Lower leg skin (tissue), 4 donors: ENCODE measurements at places on chromosomes 4 and X.

DNA sequence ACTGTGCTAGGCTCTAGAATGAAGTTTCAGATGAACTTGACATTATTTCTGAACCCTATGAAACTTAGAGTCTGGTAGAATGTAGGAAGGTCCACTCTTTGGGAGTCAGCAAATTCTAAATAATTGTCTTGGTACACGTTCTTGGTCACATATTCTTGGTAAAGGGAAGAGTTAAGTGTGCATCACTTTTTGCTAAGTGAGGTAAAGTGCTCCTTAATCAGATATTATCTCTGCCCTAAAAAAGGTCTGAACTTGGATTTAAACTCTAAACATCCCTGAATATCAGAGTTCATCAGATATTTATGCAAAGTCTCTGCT, 7.2 kb downstream of the OCIAD2 start:
- DNase-seq: no peak

DNA sequence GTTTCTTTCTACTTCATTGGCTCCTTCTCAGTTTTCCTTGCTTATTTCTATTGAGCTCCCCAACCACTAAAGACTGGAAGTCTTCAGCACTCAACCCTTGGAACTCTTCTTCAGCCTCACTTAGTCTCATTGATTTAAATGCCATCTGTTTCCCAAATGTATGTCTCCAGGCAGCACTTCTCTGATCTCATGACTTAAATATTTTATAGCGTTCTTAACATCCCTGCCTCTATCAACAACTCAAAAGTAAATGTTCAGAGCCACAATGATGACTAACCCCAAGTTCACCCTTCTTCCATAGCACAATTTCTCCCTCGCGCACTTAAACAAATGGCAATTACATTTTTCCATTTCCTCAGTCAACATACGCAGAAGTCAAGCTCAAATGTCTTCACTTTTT, 1393.3 kb downstream of the ARAP2 start:
- no peak for DNase-seq

GRCh38 chrX:42616981-42617380, 161.0 kb downstream of the PPP1R2C start:
- no peak for DNase-seq

DNA sequence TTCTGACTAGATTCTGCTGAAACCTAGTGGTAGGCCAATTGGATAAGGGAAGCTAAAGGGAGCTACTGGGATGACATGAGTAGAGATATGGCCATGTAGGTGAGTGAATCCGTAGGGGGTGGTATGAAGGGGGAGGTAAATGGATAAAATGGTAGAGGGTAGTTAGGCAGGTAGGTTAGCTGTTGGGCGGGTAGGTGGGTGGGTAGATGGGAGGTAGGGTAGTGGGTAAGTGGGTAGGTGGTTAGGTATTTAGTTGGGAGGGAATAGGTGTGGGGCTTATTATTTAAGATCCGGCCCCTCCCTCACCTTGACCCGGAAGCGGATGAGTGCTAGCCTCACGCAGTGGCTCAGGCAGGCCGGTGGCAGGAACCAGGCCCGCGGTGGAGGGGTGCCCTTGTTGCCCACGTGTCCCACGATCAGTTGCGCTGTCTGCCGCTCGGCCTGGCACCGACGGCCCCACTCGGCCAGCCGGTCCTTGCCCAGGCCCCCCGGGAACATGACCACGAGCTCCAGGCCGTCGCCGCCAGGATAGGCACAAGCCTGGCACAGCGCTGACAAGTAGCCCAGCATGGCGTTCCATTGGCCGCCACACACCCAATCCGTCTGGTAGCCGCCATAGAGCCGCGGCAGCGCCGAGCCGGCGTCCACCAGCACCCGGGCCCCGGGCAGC, 725 bp downstream of the FAM120C start:
- peak; percentile 91 for DNase-seq

DNA sequence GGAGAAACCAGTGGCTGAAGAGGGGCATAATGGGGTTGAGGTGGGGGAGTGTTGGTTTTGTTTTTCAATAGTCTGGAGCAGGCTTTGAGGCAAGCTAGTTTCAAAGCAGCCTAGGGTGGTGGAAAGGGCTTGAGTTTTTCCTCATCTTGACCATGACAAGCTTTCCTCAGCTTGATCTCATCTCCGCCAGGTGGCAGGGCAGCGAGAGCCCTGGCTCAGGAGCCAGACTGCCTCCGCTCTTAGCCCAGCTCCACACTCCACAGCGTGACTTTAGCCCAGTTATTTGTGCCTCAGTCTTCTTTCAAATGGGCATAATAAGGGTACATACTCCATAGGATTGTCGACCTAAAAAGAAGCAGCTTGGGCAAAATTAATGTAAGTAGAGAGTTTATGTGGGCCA, 29.9 kb upstream of the SOWAHD start:
- DNase-seq: no peak

GRCh38 chrX:74382613-74383012, 38.7 kb upstream of the SLC16A2 start:
- DNase-seq: peak; percentile 34

- DNase-seq: no peak
Observed at GRCh38 chr4:76023389-76023788, at the start of gene CXCL10. Gene CXCL10, minus strand, starts transcription at chr4:76023497. Its CDS starts 66 bp downstream, at chr4:76023431.

GRCh38 chr4:26192899-26193869, 127.6 kb upstream of the RBPJ start:
- no peak for DNase-seq

DNA sequence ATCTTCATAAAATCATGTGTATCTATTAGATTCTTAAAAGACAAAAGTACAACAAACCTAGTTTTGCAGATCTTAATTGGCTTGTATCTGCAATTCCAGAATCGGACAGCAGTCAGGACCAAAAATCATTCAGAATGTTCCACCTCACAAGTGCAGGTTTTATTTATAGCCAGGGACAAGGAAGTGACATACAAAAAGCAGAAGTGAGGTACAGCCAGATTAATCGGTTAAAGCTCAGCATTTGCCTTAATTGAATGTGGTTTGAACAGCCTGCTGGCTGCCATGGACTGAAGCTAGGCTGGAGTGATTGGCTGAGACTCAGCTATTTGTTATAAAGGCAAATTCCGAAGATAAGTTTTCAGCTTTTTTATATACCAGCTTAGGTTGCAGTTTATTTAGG, 932.6 kb downstream of the C4orf33 start:
- no peak for DNase-seq

GRCh38 chr4:40379248-40379647, 44.1 kb downstream of the CHRNA9 start:
- DNase-seq: no peak

DNA sequence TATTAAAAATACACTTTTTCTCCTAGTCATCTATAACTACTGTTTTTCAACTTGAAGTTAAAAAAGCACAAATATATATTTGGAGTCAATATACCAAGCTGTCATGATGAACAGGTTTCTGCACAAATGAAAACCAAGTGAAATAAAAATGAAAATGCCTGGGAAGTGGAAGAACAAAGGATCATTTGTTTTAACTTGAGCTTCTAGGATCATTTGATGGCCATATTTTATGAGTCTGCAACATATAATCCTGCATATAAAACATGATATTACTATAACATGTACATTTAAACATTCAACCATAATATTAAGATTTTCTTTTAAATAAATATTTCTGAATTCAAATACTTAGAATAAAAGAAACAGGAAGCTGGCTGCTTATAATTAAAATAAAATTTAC, 8.5 kb upstream of the ARHGEF38 start:
- no peak for DNase-seq

DNA sequence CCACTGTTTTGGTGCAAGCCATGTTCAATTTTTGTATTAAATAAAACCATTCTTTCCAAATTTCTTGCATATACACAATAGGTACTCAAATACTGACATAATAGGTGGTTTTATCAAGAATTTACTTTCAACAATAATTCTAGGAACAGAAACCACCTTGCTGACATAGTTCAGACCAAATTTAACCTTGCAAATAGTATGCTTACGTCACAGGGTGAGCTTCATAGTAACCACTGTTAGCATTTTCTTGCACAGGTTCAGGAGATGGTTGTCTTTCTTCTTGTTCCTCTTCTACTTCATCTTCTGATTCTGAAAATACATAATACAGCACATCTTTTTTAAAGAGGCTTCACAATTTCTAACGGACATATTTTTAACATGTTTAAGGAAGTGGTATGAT, 17.6 kb downstream of the G3BP2 start:
- no peak for DNase-seq

DNA sequence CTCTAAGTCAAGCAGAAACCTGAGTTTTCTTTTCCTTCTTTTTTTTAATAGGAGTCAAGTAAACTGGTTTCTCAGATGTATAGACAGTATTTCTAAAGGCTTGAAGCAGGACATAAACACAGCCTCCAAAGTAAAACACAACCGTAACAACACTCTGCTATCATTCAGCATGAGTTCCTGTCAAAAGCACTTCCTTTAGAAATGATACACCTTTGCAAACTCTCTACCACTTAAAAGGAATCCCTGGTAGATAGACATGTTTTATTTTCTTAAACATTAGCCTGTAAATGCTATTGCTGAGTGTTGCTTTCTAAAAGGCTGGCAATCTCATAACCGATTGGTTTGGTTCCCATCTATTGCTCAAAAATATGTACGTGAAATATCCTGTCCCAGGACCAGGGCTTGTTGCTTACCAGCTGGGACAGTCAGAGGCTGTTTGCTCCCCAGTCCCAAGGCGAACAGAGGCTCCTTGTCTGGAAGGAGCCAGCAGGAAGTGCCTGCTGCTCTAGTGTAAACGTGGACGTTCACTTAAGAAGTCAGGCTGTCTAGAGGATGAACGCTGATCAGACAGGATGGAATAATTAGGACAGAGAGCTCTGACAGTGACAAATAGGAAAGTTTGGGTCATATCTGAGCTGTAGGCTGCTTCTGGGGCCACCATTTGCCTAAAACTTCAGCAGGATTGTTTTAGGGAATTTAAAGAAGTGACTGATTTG, 173.9 kb upstream of the KLF3 start:
- no peak for DNase-seq

DNA sequence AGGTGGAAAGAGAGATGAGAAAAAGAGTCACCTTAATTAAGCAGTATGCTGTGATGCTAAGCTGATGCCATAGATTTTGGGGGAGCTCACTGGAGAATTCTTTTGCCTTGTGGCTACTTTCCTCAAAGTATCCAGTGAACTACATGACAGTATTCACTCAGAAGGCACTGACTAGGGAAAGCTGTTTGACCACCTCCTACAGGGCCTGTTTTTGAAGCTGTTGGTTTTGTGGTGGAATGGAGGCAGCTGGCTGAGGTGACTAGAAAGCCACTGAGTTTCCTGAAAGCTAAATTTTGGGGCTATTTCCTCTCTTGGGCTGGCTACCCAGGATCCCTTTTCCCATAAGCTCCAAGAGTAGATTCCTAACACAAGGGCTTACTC, 124.8 kb upstream of the EOLA2 start:
- no peak for DNase-seq

GRCh38 chr4:89119836-89120235, 8.5 kb downstream of the TIGD2 start:
- DNase-seq: no peak

- no peak for DNase-seq
Observed at GRCh38 chr4:29711226-29711625, 1008.9 kb upstream of the PCDH7 start.

DNA sequence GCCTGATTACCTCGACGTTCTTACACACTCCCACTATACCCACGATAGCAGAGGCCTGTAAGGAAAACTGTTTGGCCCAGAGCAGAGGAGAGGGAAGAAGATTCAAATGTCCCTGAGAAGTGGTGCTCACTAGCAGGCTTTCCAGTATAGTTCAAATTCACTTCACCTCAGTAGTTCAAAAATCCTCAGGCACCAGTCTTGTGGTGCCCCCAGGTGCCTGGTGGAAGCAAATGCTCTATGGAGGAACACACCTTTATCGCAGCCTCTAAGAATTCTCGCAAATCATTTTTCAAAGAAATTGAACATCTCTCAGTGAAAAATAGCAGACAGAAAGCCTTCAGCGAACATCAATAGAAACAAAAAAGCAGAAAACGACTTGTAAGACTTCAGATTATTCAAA, 12.2 kb upstream of the MTMR1 start:
- DNase-seq: no peak

- no peak for DNase-seq
Observed at GRCh38 chr4:94390804-94391410, 48.3 kb upstream of the HPGDS start.

GRCh38 chr4:20698382-20698781, 1.9 kb upstream of the PACRGL start:
- no peak for DNase-seq

DNA sequence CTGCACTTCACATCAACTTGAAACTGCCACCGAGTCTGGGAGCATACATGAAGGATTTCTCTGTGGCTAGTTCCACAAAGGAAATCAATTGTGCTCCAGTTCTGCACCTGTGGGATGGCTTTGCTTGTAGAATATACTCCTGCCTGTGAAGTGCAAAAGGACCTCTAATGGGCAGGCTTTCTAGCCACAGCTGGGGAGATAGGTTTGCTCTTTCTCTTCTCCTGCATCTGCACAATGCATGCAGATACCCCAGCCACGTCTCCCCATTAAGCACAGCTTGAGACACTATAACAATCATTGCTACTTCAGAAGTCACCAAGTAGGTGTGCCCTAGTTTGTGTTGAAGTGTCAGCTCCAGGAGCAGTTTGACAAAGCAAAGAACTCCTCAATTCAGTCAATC, 364.6 kb downstream of the ZIC3 start:
- no peak for DNase-seq

- DNase-seq: peak; percentile 81
Observed at GRCh38 chrX:47228550-47229270, 4.1 kb upstream of the USP11 start.

- no peak for DNase-seq
Observed at GRCh38 chrX:48540028-48540375, 488 bp downstream of the TBC1D25 start.

GRCh38 chrX:149456476-149457245, 48.4 kb downstream of the IDS start:
- DNase-seq: no peak

DNA sequence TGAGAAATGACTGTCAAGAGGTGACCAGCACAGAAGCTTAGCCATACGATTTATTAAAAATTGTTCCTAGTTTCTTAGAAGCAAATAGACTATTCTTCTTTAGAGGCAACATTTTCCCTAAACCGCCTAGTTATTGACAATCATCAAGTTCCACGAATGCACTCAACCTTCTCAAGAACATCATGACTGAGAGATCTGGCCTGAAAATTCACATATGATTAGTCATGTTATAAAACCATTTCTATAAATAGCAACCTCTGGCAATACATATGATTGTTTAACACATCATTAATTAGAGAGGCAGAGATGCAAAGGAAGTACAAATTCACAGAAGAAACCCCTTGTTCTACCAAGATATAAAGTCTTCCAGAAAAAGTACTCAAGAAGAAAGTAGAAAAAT, 6.7 kb downstream of the NUP62CL start:
- DNase-seq: no peak

GRCh38 chr4:110510955-110511544, 35.1 kb downstream of the ENPEP start:
- no peak for DNase-seq

GRCh38 chr4:173543266-173543665, 13.2 kb upstream of the HAND2 start:
- no peak for DNase-seq

- DNase-seq: no peak
Observed at GRCh38 chrX:137569470-137569891, 3.6 kb downstream of the ZIC3 start.

- DNase-seq: no peak
Observed at GRCh38 chr4:186424745-186425144, 130.6 kb downstream of the MTNR1A start.

- DNase-seq: peak; percentile 34
Observed at GRCh38 chrX:40996886-40997530, 88.2 kb upstream of the USP9X start.
